ENCODE measurements at places on chromosomes 5 and 9. TPM values are rescaled to one million over a fixed set of nuclear protein-coding genes. Genes with fewer than 3 reads are reported as not detected.

DNA sequence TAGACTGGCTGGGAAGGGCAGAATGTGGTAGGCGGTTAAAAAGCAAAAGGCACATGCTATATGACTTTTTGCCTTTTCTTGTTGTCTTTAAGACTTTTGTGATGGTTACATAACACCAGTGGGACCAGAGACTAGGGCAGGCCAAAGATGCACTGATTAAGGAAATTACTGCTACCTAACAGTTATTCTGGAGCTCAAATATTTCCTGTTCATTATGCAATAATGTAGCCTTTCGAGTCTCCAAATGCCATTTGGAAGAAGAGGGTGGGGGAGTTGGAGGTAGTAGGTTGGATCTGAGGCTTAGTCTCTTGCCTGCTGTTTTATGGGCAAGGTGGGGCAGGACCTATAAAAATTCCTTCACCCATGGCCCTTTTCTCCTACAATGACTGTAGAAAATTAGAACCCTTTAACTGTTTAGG is 51.7 kb downstream of the SH3GL2 start:
- H3K27me3 ChIP-seq, result no peaks in the 10 kb centered on the region
- H3K36me3 ChIP-seq, result no peaks in the 10 kb centered on the region
- no peak for DNase-seq
- no peak overlapping the region for H3K27ac ChIP-seq

The C5orf63 gene
- total RNA-seq, result 3.0 TPM

- no peak overlapping the region for H3K27ac ChIP-seq
- DNase-seq, result no peak
- peaks cover 19% of the 10 kb centered on the region for H3K4me1 ChIP-seq
- no peaks in the 10 kb centered on the region for H3K36me3 ChIP-seq
Observed at GRCh38 chr9:110995420-110996340, 42.6 kb downstream of the LPAR1 start.

The GGTA1 gene
- total RNA-seq, result not detected

DNA sequence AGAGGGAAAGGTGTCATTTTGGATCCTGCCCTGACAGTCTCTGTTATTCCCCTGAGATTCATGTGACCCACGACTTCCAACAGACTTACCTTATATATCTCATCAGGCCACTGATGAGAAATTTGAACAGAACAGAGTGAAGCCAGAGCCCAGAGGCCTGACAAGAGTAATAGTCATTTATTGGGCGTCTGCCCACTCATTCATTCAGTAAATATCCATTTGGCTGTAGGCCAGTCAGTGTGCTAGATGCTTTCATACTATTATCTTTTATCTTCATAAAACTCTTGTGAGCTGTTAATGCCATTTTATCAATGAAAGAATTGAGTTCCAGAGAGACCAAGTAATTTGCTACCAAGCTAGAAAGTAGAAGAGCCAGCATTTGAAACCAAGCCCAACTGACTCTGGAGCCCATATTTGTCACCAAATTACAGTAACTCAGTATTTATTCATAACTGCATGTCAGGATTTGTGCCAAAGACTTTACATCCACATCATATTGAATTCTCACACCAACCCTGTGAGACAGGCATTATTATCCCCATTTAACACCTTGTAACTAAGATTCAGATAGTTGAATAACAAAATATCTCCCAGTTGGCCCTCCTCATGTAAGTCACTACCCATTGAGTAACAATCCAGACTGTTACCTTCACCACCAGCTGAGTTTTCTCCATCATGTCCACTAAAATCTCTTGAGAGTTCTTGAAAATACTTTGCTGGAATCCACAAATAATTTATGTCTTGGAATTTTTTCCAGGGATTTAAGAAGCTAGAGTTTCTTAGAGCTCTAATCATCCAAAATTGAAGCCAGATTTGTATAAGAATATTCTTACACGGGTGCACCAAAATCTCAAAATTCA is 2.5 kb downstream of the PTPDC1 start:
- H3K27ac ChIP-seq, result no peak overlapping the region
- DNase-seq, result no peak
- peaks cover 7% of the 10 kb centered on the region for H3K36me3 ChIP-seq

The NUDCD2 gene
- total RNA-seq, result 43.7 TPM

DNA sequence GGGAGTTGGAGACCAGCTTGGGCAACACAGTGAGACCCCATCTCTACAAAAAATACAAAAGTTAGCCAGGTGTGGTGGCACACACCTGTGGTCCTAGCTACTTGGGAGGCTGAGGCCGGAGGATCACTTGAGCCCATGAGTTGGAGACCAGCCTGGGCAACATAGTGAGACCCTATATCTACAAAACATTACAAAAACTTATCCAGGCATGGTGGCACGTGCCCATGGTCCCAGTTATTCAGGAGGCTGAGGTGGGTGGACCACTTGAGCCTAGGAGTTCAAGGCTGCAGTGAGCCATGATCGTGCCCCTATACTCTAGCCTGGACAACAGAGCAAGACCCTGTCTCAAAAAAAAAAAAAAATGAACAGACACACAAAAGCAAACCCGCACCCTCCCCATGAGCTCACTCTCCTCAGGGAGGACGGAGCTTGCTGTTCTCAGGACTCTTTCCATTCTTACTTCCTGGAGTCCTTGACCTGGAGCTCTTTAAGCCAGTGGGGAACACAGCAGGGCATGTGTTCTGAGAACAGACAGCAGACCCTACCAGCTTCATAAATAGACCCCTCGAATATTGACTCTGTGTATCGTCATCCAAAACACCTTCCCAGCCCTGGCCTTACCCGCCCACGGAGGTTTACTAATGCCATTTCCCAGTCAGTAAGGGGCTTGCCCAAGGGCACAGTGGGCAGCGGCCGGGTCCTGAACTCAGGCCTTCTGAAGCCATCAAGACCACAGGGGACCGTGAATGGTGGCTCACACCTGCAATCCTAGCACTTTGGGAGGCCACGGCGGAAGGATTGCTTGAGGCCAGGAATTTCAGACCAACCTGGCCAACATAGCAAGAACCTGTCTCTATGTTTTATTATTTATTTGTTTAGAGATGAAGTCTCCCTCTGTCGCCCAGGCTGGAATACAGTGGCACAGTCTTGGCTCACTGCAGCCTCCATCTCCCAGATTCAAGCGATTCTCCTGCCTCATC is 11.1 kb downstream of the PTGES2 start:
- H3K27me3 ChIP-seq, result peaks cover 2% of the 10 kb centered on the region
- peaks cover 5% of the 10 kb centered on the region for H3K36me3 ChIP-seq
- no peak overlapping the region for H3K27ac ChIP-seq
- peaks cover 6% of the 10 kb centered on the region for H3K4me1 ChIP-seq
- no peak for DNase-seq
- H3K4me3 ChIP-seq, result no peak overlapping the region

GRCh38 chr5:145958436-145958835 is 22.1 kb downstream of the SH3RF2 start:
- H3K36me3 ChIP-seq, result no peaks in the 10 kb centered on the region
- no peak overlapping the region for H3K27ac ChIP-seq
- no peaks in the 10 kb centered on the region for H3K4me1 ChIP-seq
- no peak for DNase-seq
- H3K27me3 ChIP-seq, result no peaks in the 10 kb centered on the region
- no peak overlapping the region for H3K4me3 ChIP-seq

The CTXN3 gene
- total RNA-seq, result not detected

DNA sequence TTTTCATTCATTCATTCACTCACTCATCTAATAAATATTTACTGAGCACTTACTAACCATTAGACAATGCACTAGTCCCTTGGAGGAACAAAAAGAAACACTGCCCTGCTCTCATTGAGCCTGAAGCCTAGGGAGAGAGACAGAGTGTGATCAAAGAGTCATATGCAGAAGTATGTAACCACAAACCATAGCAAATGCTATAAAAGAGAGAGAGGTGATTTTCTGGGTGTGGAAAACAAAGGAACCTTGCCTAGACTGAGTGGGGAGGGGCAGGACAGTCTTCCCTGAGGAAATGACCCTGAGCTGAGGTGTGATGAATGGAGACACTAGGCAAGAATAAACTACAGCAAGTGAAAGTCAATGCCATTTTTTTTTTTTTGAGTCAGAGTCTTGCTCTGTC is 10.8 kb upstream of the ADRA1B start:
- H3K4me1 ChIP-seq, result peaks cover 42% of the 10 kb centered on the region
- DNase-seq, result no peak
- no peaks in the 10 kb centered on the region for H3K36me3 ChIP-seq
- H3K27me3 ChIP-seq, result no peaks in the 10 kb centered on the region
- no peak overlapping the region for H3K4me3 ChIP-seq

The ENG gene
- 2.6 TPM for total RNA-seq

- no peak for DNase-seq
- H3K27ac ChIP-seq, result no peak overlapping the region
- peaks cover 8% of the 10 kb centered on the region for H3K36me3 ChIP-seq
- no peak overlapping the region for H3K4me3 ChIP-seq
- H3K4me1 ChIP-seq, result peaks cover 22% of the 10 kb centered on the region
Observed at GRCh38 chr5:115855959-115856358, 14.2 kb downstream of the AP3S1 start.

- no peak for DNase-seq
- H3K27me3 ChIP-seq, result no peaks in the 10 kb centered on the region
- H3K4me3 ChIP-seq, result no peak overlapping the region
- H3K4me1 ChIP-seq, result no peaks in the 10 kb centered on the region
- H3K27ac ChIP-seq, result no peak overlapping the region
Observed at GRCh38 chr5:44565902-44566301, 176.7 kb upstream of the FGF10 start.

- no peaks in the 10 kb centered on the region for H3K36me3 ChIP-seq
- H3K4me1 ChIP-seq, result no peaks in the 10 kb centered on the region
- no peak overlapping the region for H3K4me3 ChIP-seq
- no peak for DNase-seq
- H3K27me3 ChIP-seq, result no peaks in the 10 kb centered on the region
Observed at GRCh38 chr9:76733096-76733495, 31.1 kb upstream of the PCA3 start.

The SLC34A3 gene
- not detected for total RNA-seq

- no peak overlapping the region for H3K4me3 ChIP-seq
- peaks cover 5% of the 10 kb centered on the region for H3K4me1 ChIP-seq
- H3K36me3 ChIP-seq, result no peaks in the 10 kb centered on the region
- no peak overlapping the region for H3K27ac ChIP-seq
- no peak for DNase-seq
- no peaks in the 10 kb centered on the region for H3K27me3 ChIP-seq
Observed at GRCh38 chr5:21398511-21398910, 1410.5 kb upstream of the CDH18 start.

The IL33 gene
- total RNA-seq, result not detected

DNA sequence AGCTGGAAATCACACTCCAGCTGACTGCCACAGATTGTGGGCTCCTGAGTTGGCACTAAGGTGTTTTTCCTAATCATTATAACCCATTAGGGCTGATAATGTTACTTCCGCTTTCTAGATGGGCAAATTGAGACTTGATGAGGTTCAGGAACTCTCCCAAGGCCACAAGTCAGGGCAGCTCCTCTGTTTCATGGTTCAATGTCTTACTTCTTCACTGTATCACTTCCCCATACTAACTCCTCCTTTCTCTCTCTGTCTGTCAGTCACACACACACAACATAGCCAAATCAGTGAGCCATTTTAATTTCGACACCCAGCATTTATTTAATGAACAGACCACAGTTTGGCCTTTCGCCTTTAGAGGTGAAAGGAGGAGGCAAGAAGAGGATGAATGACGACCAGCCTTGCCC is 17.8 kb upstream of the TRAF1 start:
- H3K4me1 ChIP-seq, result peaks cover 19% of the 10 kb centered on the region
- H3K36me3 ChIP-seq, result no peaks in the 10 kb centered on the region
- H3K27me3 ChIP-seq, result no peaks in the 10 kb centered on the region
- no peak for DNase-seq
- H3K27ac ChIP-seq, result no peak overlapping the region

The FRRS1L gene
- 3.4 TPM for total RNA-seq

The GABRP gene
- total RNA-seq, result not detected

DNA sequence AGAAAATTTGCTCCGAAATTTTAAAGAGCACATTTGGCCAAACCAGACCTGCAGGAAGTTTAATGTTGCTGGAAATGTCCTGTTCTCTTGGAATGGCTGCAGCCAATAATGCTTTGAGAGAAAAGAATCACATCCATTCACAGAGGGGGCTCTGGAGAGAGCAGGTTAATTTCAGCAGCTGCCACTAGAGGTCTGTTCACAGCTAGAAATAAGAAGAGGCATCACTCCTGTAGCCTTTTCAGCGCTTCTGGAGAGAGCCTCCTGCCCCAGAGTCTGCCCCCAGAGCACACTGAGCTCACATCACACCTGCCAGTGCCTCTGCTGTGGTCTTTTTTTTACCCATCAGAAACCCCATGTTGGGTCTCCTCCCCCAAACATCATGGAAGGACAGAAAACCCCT is 124.8 kb upstream of the RAD23B start:
- no peaks in the 10 kb centered on the region for H3K36me3 ChIP-seq
- H3K4me3 ChIP-seq, result no peak overlapping the region
- DNase-seq, result peak; percentile 20
- H3K27me3 ChIP-seq, result no peaks in the 10 kb centered on the region
- no peak overlapping the region for H3K27ac ChIP-seq
- peaks cover 4% of the 10 kb centered on the region for H3K4me1 ChIP-seq

DNA sequence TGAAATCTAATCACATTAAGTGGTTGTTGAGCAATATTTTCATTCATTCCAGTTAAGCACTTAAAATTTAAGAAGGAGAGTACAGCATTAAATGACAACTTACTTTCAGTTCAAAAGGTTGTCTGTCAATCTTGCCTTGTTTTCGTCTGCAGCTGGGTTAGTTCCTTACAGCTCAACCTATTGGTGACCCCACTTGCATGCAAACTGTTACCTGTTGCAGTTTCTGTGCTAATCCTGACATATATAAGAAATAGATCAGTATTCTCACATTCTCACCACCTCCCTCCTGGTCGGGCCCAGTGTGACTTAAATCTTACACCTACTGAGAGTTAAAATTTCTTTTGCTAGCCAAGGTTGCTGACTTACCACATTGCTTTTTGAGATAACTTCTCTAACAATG is 191.8 kb upstream of the SMC2 start:
- peaks cover 11% of the 10 kb centered on the region for H3K27me3 ChIP-seq
- no peaks in the 10 kb centered on the region for H3K4me1 ChIP-seq
- H3K36me3 ChIP-seq, result no peaks in the 10 kb centered on the region
- DNase-seq, result no peak
- no peak overlapping the region for H3K27ac ChIP-seq

The NTRK2 gene
- total RNA-seq, result 20.1 TPM

DNA sequence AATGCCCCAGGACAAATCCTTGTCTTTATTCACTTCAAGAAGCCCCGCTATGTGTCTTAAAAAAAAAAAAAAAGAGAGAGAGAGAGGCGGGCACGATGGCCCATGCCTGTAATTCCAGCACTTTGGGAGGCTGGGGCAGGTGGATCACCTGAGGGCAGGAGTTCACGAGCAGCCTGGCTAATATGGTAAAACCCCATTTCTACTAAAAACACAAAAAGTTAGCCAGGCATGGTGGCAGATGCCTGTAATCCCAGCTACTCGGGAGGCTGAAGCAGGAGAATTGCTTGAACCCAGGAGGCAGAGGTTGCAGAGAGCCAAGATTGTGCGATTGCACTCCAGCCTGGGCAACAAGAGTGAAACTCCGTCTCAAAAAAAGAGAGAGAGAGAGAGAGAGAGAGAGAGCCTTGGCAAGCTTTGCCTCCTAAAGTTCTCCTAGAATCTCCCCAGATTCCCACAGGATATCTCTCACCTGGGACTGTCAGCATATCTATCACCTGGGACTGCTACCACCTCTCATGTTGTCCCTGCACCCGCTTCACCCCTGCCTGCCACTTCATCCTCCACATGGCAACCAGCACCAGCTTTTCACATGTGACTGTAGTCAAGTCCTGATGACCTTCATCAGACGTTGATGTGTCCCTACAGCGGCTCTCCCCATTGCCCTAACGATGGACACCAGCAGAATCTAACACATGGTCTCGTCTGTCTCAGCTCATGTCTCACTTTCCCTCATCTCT is 5.8 kb downstream of the ITK start:
- peaks cover 17% of the 10 kb centered on the region for H3K27me3 ChIP-seq
- H3K27ac ChIP-seq, result no peak overlapping the region
- no peak overlapping the region for H3K4me3 ChIP-seq
- no peaks in the 10 kb centered on the region for H3K36me3 ChIP-seq
- no peaks in the 10 kb centered on the region for H3K4me1 ChIP-seq
